H7 (cell line): ENCODE measurements at places on chromosomes 3 and 15. TPM values are rescaled to one million over a fixed set of nuclear protein-coding genes. Genes with fewer than 3 reads are reported as not detected.

DNA sequence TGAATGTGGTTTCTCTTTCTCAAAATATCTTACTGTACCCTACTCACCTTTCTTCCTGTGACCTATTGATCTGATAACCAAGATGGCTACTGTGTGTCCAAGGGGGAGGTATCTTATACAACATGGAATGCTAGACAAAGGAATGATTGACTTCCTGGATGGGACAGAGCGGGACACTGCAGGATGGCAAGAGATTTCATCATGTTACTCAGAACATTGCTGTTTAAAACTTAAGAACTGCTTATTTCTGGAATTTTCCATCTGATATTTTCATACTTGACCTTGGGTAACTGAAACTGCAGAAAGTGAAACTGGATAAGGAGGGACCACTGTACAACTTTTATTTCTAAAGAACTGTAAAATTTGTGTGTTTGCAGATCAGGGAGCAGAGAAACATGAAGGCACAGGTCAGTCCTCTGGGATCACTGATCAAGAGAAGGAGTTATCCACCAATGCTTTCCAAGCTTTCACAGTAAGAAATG is 18.5 kb downstream of the CNOT10 start:
- no peak for DNase-seq

- DNase-seq: no peak
Measured at GRCh38 chr3:188712248-188712924, 459.4 kb upstream of the TPRG1 start.

GRCh38 chr3:196992461-196993065 is 23.9 kb upstream of the PIGZ start:
- no peak for DNase-seq

Gene TRIM42
- not detected in 2 replicates for total RNA-seq

DNA sequence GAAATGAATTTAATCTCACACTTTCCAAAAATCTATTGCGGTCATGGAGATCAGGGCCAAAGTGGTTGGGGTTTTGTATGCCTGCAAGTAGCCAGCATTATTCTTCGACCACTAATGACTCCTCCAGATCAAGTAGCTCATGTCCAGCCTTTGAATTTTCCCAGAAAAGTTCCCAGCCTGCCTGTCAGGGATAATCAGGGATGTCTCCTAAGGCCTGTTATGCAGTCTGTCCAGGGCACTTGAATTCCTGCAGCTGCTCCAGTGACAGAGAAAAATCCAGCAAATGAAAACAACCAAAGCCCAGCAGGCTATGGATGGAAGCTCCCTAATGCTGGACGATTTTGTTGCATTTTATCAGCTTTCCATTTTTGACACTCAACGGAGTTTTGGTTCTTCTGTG is 215.4 kb downstream of the ADAMTSL3 start:
- no peak for DNase-seq

Gene SNX22
- 1.7 and 2.1 TPM in 2 replicates for total RNA-seq

DNA sequence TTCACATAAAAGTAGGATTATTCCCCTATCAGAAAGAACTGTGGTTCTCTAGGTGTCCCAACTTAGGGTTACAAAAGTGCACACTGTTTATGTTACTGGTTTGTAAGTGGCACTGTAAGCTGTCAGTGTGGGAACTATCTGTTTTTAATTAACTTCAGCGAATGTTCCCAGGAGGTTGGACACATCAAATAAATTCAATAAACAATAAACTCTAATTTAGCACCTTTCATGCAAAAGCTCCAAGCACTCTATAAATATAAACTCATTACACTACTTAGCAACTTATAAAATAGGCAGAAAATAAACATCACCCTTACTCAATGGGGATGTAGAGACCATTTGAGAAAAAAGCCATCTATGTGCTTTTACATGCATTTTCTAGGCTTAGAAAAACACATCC is 168.4 kb upstream of the SLC2A2 start:
- no peak for DNase-seq

Gene RBM6
- total RNA-seq: 41.6 and 72.7 TPM in 2 replicates

Gene CHRM5
- not detected in 2 replicates for total RNA-seq

GRCh38 chr3:53147151-53147902 is 13.7 kb upstream of the PRKCD start:
- DNase-seq: peak; percentile 16

Gene SRGAP3
- 5.0 and 5.3 TPM in 2 replicates for total RNA-seq

Gene SLC9A9
- total RNA-seq: 4.1 and 7.2 TPM in 2 replicates

GRCh38 chr3:53062905-53063304 is 17.0 kb upstream of the SFMBT1 start:
- DNase-seq: no peak

- DNase-seq: no peak
Measured at GRCh38 chr3:65343736-65344135, 655.9 kb upstream of the ADAMTS9 start.

DNA sequence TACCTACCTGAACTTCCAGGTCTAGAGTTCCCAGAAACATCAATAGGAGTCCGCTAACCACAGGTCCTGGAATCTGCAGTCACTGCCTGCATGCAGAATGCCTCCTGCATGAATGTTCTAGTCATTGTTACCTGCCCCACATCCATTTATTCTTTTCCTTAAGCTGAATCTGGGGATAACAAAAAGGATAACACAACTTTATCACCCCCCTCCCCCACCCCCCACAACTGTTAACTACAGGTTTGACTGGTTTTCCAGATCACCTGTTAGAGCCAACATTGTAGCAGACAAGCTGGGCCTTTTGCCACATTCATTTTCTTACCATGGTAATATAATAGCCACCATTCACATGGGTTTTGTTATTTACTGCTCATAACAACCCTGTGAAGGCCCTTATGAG is 4.6 kb upstream of the CTSH start:
- no peak for DNase-seq

GRCh38 chr3:88142094-88142624 is 7.6 kb upstream of the C3orf38 start:
- no peak for DNase-seq

GRCh38 chr15:34783431-34783830 is 11.9 kb downstream of the ACTC1 start:
- no peak for DNase-seq

- no peak for DNase-seq
Measured at GRCh38 chr3:141767066-141767465, 3.9 kb downstream of the GRK7 start.

DNA sequence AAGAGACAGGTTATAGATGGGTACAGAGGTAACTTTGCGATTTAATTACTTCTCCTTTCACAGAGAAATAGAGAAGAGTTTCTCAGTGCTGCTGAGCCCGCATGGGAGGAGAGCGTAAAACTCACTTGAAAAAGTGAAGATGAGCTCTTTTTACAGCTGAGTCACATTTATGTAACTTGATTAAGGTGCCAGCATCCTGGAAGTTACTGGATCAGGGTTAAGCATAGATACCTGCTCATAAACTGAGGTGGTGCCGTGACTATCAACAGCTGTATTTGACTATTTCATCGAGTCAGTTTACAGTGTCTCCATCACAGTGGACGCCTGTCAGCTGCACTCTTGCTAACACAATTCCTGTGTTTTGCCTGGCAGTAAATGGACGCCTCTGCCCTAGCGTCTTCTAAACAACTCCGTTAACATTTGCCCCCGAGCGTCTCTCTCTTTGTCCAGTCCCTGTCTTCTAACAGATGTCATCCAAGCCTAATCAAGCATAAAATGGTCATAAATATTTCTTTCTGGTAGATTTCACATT is 414.6 kb downstream of the FOXP1 start:
- DNase-seq: no peak

Gene ACP3
- 0.62 and 2.5 TPM in 2 replicates for total RNA-seq

DNA sequence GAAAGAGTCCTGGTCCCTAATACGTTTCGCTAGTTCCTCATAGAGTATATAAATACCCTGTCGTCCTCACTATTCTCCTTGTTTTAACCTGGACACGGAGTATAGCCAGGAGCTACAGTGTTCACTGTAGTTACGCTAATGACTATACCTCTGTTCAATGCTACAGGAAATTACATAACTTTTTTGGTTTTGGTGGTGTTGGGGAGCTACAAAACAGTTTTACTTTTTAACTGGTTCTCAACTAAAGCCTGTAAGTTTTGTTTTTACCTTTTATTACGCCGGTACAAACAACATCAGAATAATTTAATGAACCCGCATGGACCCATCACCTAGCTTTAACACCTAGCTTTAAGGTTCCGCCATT is 1.5 kb downstream of the LMLN start:
- DNase-seq: no peak

DNA sequence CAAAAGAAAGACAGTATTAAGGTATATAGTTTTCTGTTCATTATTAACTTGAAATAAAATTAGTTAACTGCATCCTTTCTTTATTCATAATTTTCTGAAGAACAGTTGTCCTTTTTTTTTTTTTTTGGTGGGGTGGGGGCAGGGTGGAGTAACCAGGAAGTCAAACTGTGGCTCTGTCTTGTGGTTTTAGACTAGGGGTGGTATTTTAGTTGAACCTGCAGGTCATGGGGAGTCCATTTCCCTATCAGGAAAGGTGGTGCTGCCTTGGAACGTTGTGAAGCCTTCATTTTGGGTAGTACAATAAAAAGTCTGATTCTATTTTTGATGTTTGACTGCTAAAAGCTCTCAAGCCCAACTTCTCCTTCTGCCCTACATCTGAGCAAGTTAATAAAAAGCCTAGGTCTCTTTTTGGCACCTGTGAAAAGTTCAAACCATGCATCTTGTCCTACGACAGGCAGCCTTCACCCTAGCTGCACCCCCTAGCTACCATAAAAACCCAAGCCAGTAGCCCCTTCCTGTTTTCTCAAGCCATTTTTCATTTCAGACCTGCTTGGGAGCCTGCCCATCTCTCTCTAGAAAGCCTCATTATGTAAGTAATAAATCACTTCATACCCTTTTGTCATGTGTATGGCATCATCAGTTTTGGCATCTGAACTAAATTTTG is 31.2 kb upstream of the RIOX2 start:
- DNase-seq: no peak

DNA sequence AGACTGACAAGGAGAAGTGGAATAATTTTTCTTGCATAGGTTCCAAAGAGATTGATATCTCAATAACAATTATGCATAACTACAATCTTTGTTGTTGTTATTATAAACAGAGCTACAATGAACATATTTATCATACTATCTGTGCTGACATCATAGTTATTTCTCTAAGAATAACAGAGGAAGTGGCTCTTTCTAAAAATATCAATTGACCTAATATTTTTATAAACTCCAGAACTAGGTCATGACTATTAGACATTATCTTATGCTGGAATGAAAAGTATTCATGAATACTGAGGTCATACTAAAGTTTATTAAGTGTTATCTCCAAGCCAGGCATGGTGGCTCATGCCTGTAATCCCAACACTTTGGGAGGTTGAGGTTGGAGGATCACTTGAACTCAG is 114.1 kb downstream of the DCLK3 start:
- no peak for DNase-seq

GRCh38 chr3:60553144-60553543 is 698.1 kb downstream of the FHIT start:
- no peak for DNase-seq

- DNase-seq: no peak
Measured at GRCh38 chr15:68687136-68687735, 108.4 kb downstream of the CORO2B start.

GRCh38 chr3:42850263-42850662 is 25.4 kb downstream of the CYP8B1 start:
- DNase-seq: no peak

DNA sequence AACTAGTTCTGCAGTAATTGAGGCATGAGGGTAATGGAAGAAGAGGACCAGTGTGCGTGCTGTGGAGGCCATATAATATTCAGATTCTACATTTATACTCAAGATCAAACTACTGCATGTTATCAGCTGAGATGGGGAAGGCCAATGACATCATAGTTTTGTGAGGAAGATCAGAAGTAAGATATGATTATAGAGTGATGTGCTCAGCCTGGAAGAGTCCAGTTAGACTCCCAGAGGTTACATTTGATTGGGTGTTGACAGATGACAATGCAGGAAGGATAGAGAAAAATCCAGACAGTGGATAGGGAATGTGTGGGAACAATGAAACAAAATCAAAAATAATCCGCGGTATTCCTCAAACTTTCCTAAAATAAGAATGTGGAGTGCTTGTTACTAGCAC is 35.4 kb downstream of the GOLIM4 start:
- DNase-seq: no peak

- DNase-seq: no peak
Measured at GRCh38 chr15:85047271-85047948, 65.8 kb downstream of the PDE8A start.

Gene PPP2R3A
- 10.2 and 12.5 TPM in 2 replicates for total RNA-seq

- DNase-seq: no peak
Measured at GRCh38 chr3:52322466-52322865, 6.3 kb downstream of the DNAH1 start.

DNA sequence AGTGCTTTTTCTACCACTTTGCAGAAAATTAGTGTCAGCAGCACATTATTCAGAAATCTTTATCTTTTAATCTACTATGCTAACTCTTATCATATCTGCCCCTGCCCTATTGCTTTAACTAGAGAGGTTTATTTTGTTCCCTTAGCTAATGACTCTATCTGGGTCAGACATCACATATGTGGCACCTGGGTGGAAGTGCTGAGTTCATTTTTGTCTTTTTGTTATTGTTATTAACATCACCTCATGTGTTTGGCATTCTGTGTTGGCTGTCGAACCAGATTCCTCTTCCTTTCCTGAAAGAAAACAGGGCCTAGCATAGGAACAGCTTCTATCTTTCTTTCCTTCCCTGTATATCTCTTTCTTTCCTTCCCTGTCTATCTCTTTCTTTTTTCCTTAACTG is 100.7 kb downstream of the RBMS3 start:
- DNase-seq: no peak
